ENCODE measurements at places on chromosomes 2 and 18.

- no peak for DNase-seq
Observed at GRCh38 chr2:230935130-230935430, 10.0 kb upstream of the GPR55 start.

DNA sequence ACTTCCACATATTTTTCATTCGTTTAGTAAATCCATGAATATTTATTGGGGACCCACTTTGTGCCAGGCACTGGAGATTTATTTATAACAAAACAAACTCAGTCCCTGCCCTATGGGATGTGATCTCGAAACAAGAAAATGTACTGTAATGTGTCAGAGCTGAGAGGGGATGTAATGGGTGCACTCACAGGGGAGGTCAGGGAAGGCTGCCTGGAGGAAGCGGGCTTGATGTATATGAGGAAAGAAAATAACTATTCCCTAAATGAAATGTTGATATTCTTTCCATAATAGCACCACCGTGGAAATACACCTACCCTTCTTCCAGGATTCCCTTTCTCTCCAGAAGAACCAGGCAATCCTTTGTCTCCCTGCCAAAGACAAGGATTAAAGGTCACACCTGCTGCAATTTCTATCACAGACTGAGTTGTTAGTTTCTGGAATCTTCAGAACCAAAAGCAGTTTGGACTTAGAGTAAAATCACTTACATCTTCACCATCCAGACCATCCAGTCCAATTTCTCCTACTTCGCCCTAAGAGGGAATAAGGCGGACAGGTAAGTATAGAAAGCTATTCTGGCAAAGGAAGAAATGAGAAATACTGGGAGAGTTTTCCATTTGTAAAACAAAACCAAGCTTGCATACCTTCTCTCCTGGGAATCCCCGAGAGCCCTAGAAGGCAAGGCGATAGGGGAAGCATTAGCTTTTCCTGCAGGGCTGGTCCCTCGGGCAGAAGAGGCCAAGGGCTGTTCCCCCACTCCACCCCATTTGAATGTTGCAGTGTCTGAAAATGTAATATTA, 55.0 kb downstream of the COL6A3 start:
- no peak for DNase-seq

DNA sequence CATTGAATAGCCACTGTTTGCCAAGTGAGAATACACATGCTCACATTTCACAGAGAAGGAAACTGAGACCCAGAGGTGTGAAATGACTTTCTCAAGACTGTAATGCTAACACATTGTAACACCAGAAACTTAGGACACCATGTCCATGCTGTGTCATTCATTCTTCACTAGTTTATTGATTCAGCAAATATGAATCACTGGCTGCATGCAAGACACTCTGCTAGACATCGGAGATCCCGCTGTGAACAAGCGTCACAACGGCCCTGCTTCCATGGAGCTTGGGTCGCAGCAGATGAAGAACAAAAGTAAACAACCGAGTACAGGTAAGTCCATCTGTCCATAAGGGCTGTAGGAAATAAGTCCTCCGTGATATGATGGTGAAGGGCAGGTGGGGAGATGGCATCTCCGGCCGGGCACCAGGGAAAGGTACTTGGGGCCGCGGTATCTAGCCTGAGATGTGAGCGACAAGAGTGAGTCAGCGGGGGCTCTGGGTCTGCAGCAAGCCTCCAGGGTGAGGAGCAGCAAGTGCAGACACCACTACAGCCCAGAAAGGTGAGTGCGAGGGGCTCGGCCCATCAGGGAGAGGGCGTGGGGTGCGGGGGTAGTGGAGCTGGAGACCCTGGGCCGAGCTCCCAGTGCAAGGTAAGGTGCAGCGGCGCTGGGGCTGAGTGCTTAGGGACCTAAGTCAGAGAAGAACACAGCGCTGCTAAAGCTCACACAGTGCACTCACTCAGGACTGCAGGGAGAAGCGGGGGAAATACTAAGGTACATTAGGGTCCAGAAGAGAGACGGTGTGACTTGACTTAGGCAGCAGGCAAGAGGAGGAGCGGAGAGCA, 391.2 kb downstream of the FBXO15 start:
- DNase-seq = no peak

- no peak for DNase-seq
Observed at GRCh38 chr2:71101656-71102055, 28.4 kb downstream of the MCEE start.

- DNase-seq = no peak
Observed at GRCh38 chr18:47632970-47633635, 297.4 kb downstream of the SMAD2 start.

GRCh38 chr18:23259701-23260681, 124.7 kb downstream of the CABLES1 start:
- no peak for DNase-seq

DNA sequence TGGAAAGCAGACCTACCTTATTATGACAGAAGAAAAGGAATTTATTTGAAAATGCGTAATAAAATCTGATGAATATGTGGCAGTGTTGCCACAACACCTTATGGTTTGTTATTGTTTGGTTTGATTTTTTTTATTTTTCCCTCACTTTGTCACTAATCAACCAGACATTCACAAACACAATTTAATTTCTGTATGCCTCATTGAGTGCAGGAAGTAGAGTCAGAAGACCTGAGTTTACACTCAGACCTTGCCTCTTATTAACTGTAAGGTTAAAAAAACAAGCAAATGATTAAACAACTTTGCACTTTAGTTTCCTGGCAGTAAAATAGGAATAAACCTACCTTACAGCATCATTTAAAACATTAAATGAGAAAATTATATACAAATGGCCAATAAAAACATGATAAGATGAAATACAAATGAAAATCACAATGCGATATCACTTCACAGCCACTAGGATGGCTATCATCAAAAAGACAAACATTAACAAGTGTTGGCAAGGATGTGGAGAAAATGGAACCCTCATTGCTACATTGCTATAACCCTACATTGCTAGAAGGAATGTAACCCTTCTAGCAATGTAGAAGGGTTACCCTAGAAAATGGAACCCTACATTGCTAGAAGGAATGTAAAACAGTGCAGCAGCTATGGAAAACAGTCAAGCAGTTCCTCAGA, 3.3 kb downstream of the SESTD1 start:
- DNase-seq = no peak

GRCh38 chr18:8696749-8697211, 8.6 kb upstream of the MTCL1 start:
- peak; percentile 50 for DNase-seq

DNA sequence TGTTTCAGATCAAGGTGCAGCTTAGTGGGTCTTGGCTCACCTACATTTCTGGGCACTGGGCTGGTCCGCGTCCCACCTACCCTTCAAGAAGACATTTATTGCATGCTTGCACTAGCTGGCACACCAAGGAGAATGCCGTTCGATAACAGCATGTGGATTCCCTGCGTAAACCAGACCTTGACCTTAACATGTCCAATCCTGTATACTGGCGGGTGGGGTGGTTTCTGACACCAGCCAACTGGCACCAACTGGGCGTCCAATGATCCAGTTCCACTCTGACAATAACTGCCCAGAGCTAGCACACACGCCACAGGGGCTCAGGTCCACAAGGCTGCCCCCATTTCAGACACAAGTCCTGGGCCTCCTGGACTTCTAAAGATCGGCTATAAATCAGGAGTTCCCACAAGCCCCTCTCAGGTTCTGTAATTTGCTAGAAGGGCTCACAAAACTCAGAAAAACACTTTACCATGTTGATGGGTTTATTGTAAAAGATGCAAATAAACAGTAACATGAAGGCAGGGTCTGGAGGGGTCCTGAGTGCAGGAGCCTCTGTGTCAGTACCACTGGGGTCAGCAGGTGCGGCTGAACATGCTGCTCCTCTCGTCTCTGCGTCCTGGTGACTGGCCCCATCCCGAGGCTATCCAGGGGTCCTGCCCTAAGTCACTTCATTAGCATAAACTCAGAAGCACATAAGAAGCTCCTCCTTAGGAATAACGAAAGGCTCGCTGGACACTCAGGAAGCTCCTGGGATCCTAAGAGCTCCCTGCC, 161.8 kb downstream of the HDAC4 start:
- DNase-seq = no peak

GRCh38 chr18:9117980-9118841, 15.7 kb downstream of the NDUFV2 start:
- no peak for DNase-seq

GRCh38 chr2:181058378-181059269, 78.2 kb downstream of the UBE2E3 start:
- DNase-seq = peak; percentile 64

DNA sequence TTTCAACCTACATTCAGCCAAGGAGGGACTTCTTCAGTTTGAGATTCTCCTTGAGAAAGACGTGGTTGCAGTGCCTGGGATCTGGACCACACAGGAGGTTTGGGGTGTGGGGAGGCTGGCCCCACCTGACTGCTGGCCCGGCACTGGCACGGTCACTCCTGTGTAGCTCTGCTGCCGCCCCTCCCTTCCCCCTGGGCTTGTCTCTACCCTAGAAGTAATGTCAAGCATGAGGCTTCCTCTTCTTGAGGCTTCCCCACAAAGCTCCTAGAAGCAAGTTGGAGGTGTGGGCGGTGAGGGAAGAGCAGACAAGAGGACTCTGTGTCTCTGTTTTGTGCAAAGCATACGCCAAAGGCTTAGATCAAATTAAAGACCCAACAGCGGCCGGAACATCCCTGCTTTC, 8.7 kb downstream of the KLHL29 start:
- DNase-seq = no peak

DNA sequence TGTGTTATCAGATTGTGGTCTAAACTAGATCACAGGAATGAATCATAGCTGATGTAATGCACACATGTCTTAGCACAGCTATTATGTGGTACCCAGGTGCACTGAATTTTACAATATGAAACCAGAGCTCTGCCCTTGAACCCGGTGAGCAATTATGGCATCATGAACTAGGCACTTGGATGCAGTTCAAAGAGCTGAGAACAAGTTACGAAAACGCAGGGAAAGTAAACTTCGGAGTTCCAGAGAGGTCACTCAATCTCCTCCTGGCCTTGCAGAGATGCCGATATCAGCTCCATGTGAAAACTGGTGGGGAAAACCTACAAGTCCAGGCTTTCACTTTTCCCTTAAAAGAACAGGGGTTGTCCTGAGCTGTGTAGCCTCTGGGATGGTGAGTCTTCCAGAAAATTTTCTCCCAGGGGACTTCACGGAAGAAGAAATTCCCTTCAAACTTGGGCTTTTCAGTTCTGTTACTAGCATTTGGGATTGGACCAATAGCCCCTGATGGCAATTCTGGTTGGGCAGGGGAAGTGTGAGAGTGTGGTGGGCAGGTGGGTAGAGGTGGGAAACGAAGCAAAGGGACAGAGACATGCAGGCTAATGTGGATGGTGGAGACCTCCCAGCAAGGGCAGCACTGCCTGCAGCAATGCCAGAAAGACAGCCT, 71.1 kb upstream of the SH3BP4 start:
- peak; percentile 78 for DNase-seq

- no peak for DNase-seq
Observed at GRCh38 chr2:114108824-114109416, 219.0 kb downstream of the ACTR3 start.

Measured in LoVo (cell line).